Natural killer cell treated with Interleukin-12 subunit alpha and Interleukin-12 subunit beta and Interleukin-15 and Interleukin-18, amount 100 ng/mL, for 72 hours (primary cell): ENCODE measurements at places on chromosomes 13 and 19.

DNA sequence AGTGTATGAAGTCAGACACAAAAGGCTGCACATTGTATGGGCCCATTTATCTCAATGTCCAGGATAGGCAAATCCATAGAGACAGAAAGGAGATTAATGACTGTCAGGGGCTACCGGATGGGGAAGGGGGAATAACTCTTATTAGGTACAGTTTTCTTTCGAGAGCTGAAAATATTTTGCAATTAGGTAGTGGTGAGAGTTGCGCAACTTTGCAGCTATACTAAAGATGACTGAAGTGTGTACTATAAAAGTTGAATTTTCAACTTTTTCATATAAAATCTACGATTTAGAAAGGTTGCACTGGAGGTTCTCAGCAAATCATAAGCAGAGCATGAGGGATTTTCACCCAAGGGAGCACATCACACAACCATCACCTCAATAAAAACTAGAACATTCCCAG lies 16.1 kb upstream of the SLC15A1 start:
- no peak for DNase-seq

DNA sequence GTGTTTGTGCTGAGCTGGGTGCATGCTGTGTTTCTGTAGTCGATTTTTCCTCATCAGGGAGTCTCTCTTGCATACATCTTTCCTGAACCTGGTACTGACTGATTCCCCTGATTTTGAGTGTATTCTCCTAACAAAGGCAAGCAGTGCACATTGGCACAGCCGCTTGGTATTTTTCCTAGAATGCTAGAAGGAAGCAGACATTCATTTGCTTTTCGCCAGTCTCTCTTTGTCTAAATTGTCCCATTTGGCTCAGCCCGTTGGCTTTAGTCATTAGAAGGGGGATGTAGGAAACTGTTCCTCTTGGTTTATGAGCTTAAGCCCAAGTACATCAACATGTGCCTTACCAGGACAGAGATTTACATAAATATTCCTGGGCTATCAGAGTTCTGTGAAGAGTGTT lies 266.1 kb upstream of the TMTC4 start:
- DNase-seq = no peak

- no peak for DNase-seq
Measured at GRCh38 chr19:8113017-8113416, 36.4 kb downstream of the FBN3 start.

- DNase-seq = peak; percentile 77
Measured at GRCh38 chr19:49746206-49746958, 16.7 kb downstream of the TSKS start.

- no peak for DNase-seq
Measured at GRCh38 chr19:49462492-49462891, 9.5 kb downstream of the ALDH16A1 start.
